ENCODE measurements at places on chromosomes 7 and 10.
A peak's percentile ranks its signal among the peaks of the same experiment; 100 is the strongest.

DNA sequence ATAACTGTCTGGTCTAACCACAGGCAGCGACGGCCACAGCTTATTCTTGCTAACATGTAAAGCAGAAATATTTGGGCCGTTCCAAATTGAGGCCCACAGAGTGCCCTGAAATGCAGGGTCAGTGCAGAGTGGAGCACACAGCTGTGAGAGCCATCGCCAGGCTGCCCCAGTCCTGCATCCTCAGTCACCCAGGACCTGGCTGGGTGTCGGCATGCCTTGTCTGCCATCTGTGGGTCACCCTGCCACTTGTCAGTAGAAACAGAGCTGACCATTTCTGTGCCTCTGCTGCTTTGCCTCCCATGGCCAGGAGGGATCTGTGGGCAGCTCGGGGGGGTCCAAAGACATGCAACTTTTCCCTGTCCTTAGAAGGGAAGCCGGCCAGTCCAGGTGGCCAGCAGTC lies 57.3 kb upstream of the BTBD16 start:
- no peak for DNase-seq

- DNase-seq: no peak
Measured at GRCh38 chr10:133030781-133031180, 56.9 kb upstream of the ADGRA1 start.

- DNase-seq: peak; percentile 49
Measured at GRCh38 chr7:130951303-130951975, 217.4 kb upstream of the KLF14 start.

DNA sequence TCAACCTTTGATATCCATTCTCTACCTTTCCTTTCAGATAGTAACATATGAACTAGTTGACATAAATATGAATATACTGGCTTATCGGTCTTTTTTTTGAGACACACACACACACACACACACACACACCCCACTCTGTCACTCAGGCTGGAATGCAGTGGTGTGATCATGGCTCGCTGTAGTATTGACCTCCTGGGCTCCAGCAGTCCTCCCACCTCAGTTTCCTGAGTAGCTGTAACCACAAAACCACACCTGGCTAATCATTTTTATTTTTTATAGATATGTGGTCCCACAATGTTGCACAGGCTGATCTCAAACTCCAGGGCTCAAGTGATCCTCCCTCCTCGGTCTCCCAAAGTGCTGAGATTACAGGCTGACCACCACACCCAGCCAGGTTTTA lies 14.2 kb upstream of the NT5C3A start:
- no peak for DNase-seq

- DNase-seq: no peak
Measured at GRCh38 chr7:5582532-5582935, 158.9 kb upstream of the TNRC18 start.

GRCh38 chr7:155807065-155807671 lies 5.1 kb downstream of the SHH start:
- DNase-seq: no peak

DNA sequence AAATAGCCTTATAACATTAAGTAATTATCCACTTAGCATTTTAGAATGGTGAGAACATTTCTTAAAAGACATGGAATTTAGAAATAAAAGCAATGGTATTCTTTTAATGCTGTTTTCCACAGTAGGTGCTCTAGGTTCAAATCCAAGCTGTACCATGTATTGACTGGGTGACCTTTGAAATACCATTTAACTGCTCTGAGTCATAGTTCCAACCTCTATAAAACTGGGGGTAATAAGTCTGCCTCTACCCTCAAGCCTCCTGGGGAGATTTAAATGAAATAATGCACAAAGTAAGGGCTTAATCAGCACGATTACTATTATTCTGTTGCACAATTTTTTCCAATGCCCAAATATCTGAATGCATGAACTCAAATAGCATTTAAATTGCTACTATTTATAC lies 236.4 kb upstream of the CCDC6 start:
- no peak for DNase-seq

DNA sequence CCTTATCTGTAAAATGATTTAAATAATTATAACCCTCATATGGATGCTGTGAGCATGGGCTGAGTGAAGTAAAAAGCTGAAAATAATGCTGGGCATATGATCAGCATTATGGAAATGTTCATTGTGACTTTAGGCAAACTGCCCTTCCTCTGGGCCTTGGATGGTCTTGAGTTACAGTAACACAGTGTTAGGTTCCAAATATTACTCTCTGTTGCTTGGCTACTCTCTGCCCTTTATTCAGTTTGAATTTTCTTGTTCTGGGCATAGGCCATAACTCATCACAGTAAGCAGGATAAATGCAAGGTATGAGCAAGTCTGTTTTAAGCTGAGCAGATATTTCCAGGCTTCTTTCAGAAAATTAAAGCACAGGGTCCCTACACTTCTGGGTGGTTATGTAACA lies 868.0 kb downstream of the KCNMA1 start:
- no peak for DNase-seq

- no peak for DNase-seq
Measured at GRCh38 chr7:28483908-28484605, 71.7 kb downstream of the CREB5 start.

DNA sequence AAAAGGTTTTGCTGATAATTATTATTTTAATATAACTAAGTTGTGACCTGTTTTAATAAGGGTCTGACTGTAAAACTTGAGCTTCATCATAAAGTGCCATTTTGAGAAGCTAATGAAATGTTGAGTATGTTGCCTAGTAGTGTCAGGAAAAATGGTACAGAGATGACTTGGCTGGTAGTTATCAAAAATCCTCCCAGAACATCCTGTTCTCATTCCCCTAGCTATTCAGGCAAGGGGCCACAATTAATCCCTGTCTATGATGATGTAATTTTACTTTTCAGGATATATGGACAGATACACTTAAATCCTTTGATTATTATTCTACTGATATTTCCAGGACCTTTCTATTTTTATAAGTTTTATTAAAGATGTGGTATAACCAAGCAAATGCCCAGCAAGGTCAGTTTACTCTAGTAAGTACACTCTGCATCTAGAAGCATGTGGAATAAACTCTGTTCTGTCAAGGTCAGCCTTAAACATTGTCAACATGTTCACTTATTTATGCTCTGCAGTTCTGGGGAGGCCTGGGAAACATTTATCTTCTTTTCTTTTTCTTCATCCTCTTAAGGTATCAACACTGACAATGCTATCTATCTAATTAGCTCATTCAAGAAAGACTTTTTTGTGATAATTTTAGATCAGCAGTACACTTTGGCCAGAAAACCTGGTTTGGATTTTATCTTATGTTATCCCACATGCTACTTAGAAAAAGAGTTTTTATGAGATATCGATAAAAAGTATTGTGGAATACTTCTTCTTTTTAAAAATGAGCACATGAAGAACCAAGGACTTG lies 32.1 kb downstream of the BTRC start:
- no peak for DNase-seq

DNA sequence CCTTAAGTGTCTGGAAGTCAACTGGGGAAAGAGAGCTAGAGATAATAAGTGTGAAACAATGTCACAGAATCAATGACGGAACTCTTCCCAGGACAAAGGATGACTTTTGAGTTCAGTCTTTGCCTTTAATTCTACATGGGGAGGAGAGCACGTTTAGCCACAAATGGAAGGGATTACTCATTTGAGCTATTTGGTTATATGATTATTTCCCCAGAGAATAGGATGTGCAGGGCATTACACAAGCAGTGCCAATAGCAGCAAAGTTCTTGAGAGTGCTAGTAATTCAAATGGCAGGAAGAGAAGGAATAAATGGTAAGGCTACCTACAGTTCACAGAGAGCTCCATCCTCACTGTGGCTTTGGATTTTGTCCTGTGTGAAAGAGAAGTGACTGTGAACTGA lies 6.0 kb downstream of the EGFR start:
- DNase-seq: no peak

DNA sequence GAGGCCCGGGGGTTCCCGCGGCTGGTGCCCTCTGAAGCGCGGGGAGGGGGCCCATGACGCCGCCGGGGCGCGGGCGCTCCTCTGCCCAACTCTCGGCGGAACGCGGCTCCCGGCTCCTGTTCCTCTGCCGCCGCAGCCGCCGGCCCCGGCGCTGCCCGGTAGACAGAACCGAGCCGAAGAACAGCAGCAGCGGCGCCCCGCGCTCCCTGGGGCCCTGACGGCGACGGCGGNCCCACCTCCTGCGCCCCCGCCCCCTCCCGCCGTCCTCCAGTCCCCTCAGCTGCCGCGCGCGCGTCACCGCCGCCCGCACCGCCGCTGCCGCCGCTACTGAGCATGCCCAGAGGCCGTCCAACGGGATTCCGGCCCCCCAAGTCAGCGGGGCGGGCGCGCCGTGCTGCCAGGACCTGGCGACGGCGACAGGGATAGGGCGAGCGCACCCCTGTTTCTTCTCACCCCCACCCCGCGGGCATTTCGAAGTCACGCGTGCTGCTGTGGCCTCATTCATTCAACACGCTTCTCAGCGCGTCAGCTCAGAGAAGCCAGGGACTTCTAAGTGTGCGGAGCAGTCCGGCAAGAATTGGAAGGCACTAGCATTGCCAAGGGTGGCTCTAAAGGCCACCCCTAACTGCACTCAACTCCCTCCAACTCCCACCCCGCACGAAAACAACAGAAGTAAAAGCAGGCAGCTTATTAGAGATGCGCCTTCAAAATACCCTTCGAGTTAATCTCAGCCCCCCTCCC lies at the start of gene IPMK:
Gene IPMK, minus strand, starts transcription at position 182 of the 741 bp plus-strand sequence. CDS start 283 bp downstream, outside the sequence.
- DNase-seq: peak; percentile 95

Measured in activated naive CD4-positive, alpha-beta T cell treated with Interleukin-2 at 50 U/mL for 16 hours (primary cell).